CD4-positive, alpha-beta T cell (primary cell): ENCODE measurements at places on chromosomes 16 and 17.

DNA sequence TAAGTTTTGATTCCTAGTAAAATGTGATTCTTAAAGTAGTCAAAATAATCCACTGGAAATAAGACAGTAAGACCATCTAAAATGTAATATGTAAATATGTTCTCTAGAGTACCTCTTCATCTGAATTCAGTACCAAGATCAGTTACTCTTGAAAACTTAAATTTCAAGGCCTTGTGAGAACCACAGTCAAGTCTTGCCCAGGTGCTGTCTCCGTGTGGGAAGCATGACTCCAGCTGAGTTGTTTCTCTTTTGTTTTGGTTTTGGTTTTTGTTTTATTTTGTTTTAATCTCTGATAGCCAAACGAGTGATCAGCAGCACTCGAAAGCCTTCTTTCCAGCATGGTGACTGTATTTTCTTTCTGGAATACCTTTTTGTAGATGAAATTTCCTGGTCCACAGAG, 907.0 kb downstream of the KCNJ18 start:
- no peak for DNase-seq

GRCh38 chr17:65947831-65948230, 244.1 kb downstream of the CEP112 start:
- no peak for DNase-seq

DNA sequence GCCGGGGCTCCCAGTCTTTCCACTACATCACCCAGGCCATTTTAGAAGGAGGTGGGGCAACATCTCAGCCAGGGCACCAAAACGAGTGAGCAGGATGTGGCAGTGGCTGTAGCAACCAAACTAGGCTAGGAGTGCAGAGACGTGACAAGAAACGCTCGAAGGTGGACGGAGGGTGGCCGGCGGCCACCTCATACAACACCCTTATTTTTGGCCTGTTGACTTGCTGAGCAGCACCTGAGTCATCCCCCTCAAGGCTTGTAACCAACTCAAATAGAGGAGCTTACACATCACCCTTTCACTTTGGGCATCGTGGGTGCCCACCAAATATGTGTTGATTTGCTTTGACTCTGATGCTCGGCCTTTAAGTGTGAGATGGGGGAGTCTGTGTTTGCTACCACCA, 23.7 kb upstream of the SOX9 start:
- no peak for DNase-seq

- DNase-seq, result no peak
Observed at GRCh38 chr17:74525465-74525725, 5.9 kb downstream of the CD300LB start.

GRCh38 chr17:5264893-5265292, 17.2 kb upstream of the RABEP1 start:
- DNase-seq, result no peak

- DNase-seq, result no peak
Observed at GRCh38 chr16:50961952-50962351, 189.1 kb downstream of the SALL1 start.
